ENCODE measurements at places on chromosomes 12 and 14.

GRCh38 chr14:97058589-97058988, 261.4 kb downstream of the VRK1 start:
- DNase-seq = no peak

- no peak for DNase-seq
Measured at GRCh38 chr12:114396869-114397719, 8.8 kb downstream of the TBX5 start.

GRCh38 chr12:94187361-94187760, 39.0 kb downstream of the PLXNC1 start:
- no peak for DNase-seq

DNA sequence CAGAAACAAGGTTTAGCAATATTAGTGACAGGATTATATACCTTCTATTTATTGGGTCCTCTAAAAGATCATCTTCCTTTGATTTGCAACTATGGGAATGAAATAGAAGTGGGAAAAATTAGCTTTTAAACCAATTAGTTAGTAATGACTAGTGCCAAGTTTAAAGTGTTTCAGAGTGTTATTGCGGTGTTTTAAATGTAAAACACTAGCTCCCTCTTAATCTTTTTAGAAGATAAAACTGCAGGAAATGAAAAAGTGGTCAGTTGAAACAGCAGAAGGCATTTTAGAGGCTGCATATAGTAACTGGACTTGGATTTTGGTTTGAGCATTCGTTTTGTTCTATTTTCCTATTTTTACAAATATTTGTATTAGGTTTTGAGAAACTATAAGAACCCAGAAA, 286.2 kb downstream of the RAD51B start:
- DNase-seq = no peak
